ENCODE measurements at places on chromosomes 5 and 9. TPM values are rescaled to one million over a fixed set of nuclear protein-coding genes. Genes with fewer than 3 reads are reported as not detected.

- H3K27me3 ChIP-seq: no peaks in the 10 kb centered on the region
- H3K36me3 ChIP-seq: no peaks in the 10 kb centered on the region
- H3K4me3 ChIP-seq: peak overlapping the region; percentile 98
- peak; percentile 44 for DNase-seq
- H3K4me1 ChIP-seq: peaks cover 34% of the 10 kb centered on the region
Measured at GRCh38 chr9:3477236-3477834, 48.5 kb downstream of the RFX3 start.

- no peak for DNase-seq
- no peaks in the 10 kb centered on the region for H3K36me3 ChIP-seq
- no peak overlapping the region for H3K4me3 ChIP-seq
- H3K27ac ChIP-seq: no peak overlapping the region
- peaks cover 1% of the 10 kb centered on the region for H3K27me3 ChIP-seq
Measured at GRCh38 chr9:4277531-4277991, 22.3 kb downstream of the GLIS3 start.

- H3K4me3 ChIP-seq: no peak overlapping the region
- no peak for DNase-seq
- peaks cover 8% of the 10 kb centered on the region for H3K27me3 ChIP-seq
- no peaks in the 10 kb centered on the region for H3K4me1 ChIP-seq
- H3K36me3 ChIP-seq: no peaks in the 10 kb centered on the region
- H3K27ac ChIP-seq: no peak overlapping the region
Measured at GRCh38 chr9:127336506-127337352, 60.2 kb upstream of the SLC2A8 start.

DNA sequence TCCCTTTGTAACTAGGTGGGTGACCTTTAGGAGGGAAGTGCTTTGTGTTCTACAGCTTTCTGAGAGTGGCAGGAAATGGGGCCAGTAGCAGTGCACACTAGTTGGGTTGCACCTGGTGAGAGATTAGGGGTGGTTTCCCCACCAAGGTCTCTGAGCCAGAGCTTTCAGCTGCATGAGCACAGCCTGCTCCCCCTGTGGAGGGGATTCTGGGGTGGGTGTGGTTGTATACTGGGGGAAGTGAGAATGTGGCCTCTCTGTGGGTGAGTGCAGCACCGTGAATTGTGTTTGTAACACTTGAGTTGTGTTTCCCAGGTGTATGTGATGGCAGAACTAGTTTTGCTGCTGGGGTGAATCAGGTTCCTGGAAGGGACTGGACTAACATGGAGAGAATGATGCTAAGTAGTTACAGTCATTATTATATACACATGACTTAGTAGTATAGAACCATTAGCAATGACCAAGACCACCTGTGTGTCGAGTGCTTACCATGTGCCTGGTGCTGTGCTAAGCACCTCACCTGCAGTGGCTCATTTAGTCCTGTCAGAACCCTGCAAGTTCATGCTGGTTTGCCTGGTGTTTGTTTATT is 11.8 kb upstream of the CXXC5 start:
- H3K27ac ChIP-seq: peak overlapping the region; percentile 96
- no peaks in the 10 kb centered on the region for H3K36me3 ChIP-seq
- peak; percentile 81 for DNase-seq
- peaks cover 7% of the 10 kb centered on the region for H3K27me3 ChIP-seq
- peak overlapping the region; percentile 85 for H3K4me3 ChIP-seq

DNA sequence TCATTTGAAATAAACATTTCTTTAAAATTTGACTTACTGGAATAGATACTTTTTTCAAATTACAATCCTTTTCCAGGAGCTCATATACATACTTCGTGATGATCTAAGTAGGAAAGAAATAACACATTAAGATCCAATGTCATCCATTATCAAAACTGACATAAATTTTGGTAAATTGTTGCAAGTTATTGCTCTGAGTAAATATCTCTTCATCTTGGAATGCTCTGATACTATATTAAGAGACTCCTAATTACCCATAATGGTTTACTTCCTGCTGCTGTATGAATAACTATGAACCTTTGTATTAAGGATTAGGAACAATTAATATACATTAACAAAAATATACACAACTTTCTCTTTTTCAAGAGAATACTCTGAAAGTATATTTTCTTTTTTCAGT is 223.0 kb upstream of the POU5F2 start:
- H3K36me3 ChIP-seq: peaks cover 9% of the 10 kb centered on the region
- no peak overlapping the region for H3K4me3 ChIP-seq
- no peak overlapping the region for H3K27ac ChIP-seq
- H3K27me3 ChIP-seq: peaks cover 2% of the 10 kb centered on the region

DNA sequence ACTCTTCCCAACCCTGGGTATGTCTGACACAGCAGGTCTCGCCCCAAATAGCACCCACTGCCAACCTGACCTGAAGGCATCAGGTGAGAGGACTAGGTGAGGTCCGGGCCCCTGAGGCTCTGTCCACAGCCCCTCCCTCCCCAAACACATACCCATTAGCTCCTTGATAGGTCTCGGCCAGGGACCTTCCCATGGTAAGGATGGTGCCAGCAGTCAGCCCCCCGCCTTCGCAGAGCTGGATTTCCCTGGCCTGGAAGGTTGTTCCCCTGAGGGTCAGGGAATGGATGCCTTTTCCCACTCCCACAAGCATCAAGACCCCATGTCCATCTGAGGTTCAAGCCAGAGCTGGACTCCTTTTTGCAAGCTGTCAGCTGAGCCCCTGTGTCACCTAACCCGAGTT is 2.7 kb downstream of the ENHO start:
- DNase-seq: no peak
- no peak overlapping the region for H3K27ac ChIP-seq
- H3K4me1 ChIP-seq: peaks cover 14% of the 10 kb centered on the region
- H3K27me3 ChIP-seq: peaks cover 3% of the 10 kb centered on the region
- H3K36me3 ChIP-seq: no peaks in the 10 kb centered on the region
- H3K4me3 ChIP-seq: no peak overlapping the region

PCDHGA7 gene
- not detected for polyA plus RNA-seq

ZBTB6 gene
- not detected for polyA plus RNA-seq

PANK3 gene
- 7.1 TPM for polyA plus RNA-seq
